ENCODE measurements at places on chromosomes 2 and 18.

DNA sequence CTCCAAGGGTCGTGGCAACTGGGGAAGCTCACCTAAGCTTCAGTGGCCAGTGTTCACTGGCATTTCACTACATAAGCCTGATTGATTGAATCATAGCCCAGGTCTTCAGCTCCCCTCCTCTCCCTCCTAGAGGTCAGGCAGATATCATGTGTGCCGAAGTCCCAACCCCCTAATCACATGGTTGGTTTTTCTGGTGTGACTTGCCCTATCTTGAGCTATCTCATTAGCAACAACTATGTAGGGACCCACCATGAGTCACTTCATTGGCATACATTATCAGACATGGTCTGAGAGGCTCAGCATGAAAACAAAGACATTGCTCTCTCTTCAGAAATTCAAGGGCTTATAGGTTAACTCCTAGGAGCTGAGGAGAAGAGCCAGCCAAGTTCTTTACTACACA lies 76.8 kb downstream of the LYPD1 start:
- no peak for DNase-seq

- DNase-seq: no peak
Measured at GRCh38 chr18:59052965-59053820, 86.5 kb upstream of the SEC11C start.

GRCh38 chr18:37362158-37362890 lies 203.3 kb downstream of the CELF4 start:
- DNase-seq: no peak

GRCh38 chr2:42838133-42838532 lies 45.8 kb upstream of the HAAO start:
- DNase-seq: no peak

DNA sequence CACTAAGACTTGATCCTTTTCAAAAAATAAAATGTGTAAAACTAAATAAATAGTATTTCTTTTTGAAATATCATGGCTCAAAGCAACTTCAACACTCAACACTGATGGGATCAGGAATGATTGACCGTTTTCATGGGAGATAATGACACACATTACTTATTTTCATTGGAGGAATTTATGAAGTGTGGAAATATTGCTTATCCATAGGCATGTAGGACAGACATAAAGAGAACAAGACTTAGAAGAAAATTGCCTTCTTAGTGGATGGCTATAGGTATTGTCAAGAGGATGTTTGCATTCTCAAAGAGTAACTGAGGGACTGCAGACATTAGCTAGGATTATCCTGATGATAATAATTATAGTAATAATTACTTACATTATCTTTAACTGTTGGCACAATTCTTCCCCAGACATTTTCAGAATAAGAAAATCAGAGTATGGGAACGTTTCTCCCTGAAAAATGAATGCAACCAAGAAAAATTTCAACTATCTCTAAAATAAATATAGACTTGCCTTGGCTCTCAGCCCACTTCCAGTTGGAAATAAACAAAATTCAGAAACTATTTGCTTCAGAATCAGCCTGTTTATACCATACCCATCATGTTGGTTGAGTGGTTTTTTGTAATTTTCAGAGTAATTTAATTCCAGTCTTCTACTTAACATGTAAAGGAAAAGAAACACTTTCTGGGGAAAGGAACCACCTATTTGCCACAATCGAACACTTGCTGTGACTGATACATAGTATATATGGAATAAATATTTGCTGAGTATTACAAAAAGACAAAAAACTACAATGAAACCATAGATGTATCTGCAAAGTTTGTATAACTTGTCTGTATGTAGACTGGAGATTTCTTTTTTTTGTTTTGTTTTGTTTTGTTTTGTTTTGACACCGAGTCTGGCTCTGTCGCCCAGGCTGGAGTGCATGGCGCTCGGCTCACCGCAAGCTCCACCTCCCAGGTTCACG lies 165.7 kb downstream of the TMX3 start:
- no peak for DNase-seq

All from activated T-helper 1 cell treated with Interleukin-2 at 50 U/mL for 16 hours (primary cell).